ENCODE measurements at places on chromosomes 3 and 15.

GRCh38 chr15:82587805-82588204, 47.5 kb upstream of the RPS17 start:
- DNase-seq: no peak

DNA sequence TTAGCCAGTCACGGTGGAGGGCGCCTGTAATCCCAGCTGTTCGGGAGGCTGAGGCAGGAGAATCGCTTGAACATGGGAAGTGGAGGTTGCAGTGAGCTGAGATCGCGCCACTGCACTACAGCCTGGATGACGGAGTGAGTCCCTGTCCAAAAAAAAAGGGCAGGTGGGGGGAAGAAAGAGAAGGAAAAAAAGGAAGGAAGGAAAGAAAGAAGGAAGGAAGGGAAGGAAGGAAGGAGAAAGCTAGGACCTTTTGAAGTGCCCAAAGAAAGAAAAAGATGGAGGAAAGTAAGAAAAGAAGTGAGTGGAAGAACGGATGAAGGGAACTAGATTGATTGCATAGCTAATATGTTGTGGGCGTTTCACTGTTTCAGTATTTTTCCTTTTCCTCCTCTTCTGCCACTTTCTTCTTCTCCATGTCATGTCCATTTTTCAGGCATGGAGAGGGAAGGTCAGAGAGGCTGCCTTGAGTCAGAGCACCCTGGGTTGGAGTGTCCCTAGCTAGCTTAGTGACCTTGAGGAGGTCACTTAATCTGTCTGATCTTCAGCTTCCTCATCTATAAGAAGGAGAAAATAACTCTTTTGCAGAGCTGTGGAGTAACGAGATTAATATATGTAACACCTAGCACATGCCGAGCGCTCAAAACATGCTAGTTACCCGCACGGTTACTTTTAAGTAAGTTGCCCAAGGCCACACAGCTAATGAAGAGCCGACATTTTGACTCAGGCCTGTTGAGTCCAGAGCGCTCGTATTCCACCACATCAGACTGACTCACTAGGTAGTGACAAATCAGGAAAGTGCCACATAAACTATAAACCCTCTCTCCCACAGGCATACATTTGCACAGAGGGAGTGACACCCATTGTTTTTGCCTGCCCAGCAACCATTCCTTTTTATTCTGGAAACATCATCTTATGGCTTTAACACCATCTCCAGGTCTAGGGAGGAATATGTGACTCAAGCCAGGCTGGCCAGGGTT, 42.2 kb downstream of the BHLHE40 start:
- no peak for DNase-seq

GRCh38 chr3:111903067-111903511, 44.0 kb downstream of the PHLDB2 start:
- DNase-seq: no peak

DNA sequence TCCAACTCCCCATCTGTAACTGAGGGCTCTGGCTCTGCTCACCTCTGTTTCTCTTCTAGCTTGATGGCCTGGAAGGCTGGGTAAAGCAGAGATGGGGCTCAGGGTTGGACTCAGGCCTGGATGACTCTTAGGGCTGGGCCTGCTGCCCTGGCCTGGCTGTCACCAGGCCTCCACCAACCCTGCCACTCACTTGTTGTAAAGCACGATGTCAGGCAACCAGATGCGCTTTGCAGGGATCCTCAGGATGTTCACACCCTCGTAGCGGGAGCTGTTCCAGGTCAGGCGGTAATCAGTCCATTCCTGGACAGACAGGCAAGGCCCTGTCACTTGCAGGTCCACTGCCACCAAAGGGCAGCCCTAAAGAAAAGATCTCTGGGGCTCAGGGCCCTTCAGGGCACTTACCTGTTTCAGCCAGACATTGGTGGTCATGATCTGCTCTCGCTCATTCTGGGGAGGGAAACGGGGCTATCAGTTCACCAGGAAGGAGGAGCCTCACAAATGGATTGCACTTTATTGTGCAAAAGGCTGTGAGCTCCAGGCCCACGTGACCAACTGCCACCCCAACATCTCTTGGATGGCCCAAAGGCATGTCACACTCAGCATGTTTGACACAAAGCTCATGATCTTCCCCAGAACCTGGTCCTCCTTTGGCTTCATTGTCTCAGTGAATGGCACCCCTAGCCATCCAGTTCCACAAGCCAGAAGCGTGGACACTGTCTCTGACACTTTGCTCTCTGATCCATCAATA, 9.9 kb downstream of the CHRNB4 start:
- no peak for DNase-seq

GRCh38 chr15:79160211-79160610, 69.6 kb upstream of the RASGRF1 start:
- DNase-seq: no peak

GRCh38 chr3:126464494-126464893, 11.2 kb downstream of the ZXDC start:
- no peak for DNase-seq

DNA sequence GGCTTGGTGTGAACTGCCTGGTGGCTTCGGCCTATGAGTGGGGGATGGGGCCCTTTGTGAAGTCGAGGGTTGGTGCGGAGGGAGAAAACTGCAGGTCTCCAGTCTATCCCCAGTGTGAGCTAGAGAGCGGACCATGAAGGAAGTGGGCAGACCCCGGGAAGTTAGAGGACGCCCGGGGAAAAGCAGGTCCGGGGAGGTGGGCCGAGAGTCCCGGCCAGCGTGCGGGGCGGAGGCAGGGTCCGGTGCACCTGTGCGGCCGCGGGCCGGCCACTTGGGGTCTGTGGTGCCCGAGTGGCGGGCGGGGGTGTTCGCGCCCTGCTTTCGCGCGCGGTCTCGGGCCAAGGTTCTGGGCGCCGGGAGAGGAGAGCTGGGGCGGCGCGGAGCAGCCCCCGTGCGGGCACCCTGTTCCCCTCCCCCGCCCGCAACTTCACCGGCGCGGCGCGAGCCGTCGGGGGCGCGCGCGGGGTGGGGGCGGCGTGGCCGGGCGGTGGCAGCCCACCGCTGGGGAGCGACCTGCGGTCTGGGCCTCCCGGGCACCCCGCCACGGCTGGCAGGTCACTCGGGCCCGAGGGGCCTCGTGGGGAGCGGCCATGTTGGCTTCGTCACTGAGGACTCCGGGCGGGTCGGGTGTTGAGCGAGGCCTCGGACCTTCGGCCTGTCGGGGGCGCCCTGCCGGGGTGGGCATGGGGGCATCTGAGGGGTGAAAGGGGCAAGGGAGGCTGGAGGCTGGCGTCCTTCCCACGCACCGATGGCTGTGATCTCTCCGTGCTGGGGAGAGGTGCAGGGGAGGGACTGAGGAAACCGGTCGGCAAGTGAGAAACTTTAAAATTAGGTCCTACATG, 4.8 kb downstream of the UBE2E1 start:
- peak; percentile 38 for DNase-seq

DNA sequence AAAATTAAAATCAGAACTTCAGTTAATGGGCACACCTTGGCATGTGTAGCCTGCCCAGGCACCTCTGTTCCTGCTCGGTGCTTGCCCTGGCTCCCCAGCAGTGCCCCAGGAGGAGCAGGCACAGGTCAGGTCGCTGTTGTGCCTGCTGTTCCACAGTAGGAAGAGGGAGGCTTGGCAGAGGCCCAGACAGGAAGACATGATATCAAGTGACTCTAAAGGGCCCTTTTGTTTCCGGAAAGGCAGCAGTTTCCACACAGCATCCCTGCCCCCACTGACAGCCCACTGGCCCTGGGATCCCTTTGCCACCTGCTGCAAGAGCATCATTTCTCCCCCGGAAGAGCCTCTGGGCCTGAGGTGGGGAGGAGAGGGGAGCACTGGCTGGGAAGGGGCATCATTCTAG, 40.5 kb upstream of the HES1 start:
- DNase-seq: no peak

DNA sequence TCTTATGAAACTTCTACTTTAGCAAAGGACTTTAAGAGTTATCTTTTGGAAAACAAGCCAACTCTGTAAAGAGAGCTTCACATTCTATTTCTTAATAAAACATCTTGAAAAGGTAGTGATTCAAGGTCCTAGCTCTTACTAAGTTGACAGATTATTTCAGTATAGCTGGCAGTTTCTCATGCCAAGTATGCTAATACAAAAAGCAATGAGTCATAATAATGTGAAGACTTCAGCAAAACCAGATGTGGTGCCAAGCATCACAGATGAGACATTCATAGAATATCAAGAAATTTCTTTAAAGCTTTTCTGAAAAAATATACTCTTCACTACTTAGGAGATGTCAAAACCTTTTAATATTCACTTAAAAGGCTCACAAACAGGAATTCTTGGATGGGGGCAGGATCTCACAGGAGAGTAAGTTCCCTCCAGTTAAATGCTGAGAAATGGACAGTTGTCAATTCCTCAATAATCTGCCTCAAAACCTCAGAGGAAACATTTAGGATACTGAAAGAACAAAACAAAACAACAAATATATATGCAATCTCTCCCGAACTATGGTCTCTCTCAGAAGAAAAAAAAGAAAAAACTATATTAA, 45.6 kb downstream of the DCBLD2 start:
- no peak for DNase-seq

GRCh38 chr15:76447728-76448441, 111.3 kb downstream of the ISL2 start:
- no peak for DNase-seq

GRCh38 chr3:100968932-100969906, 24.0 kb downstream of the ABI3BP start:
- DNase-seq: no peak

DNA sequence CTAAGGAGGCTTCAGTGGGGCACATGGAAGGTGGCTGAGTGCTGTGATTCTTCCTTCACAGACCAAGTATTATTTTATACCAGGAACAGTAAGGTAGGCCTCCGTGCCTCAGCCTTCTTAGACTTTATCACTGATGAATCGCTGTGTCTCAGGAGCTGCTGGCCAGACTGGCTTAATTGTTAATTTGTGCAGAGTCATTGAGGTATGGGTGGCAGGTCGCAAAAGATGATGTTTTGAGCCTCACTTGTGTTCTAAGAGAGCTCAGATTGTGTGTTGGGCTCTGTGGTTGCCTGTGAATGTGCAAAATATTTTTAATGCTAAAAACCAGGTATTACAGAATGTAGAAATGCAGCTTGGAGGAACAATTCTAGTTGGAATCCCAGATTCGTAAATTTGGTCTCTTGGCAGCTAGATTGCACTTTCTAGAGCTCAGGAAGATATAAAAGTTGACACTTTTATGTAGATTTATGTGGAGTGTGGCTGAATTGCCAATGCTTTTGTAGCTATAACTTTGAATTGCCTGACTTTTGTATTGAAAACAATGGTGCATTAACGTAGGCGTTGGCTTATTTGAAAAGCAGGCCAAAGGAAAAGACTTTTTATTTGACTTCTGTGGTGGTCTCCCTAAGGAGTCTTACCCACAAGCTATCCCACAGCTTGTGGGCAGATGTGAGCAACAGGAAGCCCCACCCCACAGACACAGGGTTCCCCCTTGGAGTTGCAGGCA, 53.4 kb downstream of the LARS2 start:
- no peak for DNase-seq

DNA sequence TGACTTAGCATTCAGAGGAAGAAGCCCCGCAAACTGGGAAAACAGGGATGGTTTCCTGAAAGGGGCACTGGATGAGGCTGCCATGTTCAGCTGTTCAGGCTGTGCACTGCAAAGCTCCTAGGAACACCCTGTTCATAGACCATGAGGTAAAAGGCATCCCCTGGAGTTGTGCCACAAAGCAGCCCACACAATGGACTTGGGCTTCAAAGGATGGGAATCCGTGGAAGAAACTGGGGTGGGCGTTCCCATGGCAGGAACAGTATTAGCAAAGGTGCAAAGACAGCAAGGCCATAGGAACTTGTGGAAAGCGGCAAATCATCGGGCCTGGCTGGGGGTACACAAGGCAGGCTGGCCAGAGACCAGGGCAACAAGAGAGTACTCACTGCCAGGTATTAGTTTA, 8.9 kb downstream of the OXTR start:
- DNase-seq: no peak

DNA sequence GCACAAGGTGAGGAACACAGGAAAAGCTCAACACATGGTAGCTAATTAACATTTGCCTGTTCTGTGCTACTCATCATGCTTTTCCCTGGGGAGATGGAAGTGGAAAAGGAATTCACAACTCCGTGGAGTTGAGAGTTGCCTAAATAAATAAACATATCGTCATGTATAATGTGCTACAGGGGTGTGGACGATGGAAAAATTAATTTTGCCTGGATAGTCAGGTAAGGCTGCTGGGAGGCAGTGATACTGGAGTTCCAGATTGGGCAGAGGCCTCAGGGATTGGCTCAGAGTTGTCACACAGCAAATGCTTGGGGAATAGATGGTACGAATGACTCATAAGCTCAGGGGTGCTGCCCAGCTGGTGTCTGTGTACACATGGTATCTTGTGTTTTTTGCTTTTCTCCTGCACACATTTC, 3.1 kb upstream of the ABHD6 start:
- DNase-seq: no peak

GRCh38 chr3:108062051-108062450, 28.8 kb downstream of the CD47 start:
- no peak for DNase-seq

GRCh38 chr3:144810160-144810559, 838.5 kb downstream of the DIPK2A start:
- DNase-seq: no peak

- DNase-seq: no peak
Measured at GRCh38 chr15:78075490-78076230, 1.9 kb downstream of the TBC1D2B start.

GRCh38 chr3:141412087-141412935, 44.0 kb downstream of the ZBTB38 start:
- peak; percentile 44 for DNase-seq

- DNase-seq: no peak
Measured at GRCh38 chr15:72057548-72058091, 60.3 kb downstream of the MYO9A start.

DNA sequence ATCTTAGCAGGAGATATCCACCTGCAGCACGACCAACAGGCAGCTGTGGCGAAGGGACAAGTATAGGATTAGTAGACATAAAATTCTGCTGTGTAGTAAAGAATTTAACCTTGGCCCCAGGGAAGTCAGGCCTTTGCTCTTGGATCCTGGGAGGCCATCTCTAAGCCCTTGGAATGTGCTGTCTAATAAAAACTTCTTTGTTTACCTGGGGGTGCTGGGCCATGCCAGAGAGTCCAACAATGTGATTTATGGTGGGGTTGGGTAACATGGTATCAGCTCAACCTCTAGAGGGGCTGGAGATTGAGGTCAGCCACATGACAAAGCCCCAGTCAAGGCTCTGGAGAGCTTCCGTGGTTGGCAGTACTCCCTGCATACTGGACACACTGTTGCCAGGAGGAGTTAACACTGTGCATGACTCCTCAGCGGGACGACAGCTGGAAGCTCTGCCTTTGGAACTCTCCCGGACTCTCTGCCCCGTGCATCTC, 52.4 kb downstream of the HEG1 start:
- no peak for DNase-seq

GRCh38 chr3:177058648-177059047, 138.6 kb downstream of the TBL1XR1 start:
- no peak for DNase-seq

GRCh38 chr15:31158858-31159569, 57.5 kb upstream of the TRPM1 start:
- DNase-seq: no peak
